Mammary epithelial cell (primary cell): ENCODE measurements at places on chromosomes 5 and 9.

- no peak for DNase-seq
These were observed 142.9 kb downstream of the COX7C start for GRCh38 chr5:86760661-86761060.

DNA sequence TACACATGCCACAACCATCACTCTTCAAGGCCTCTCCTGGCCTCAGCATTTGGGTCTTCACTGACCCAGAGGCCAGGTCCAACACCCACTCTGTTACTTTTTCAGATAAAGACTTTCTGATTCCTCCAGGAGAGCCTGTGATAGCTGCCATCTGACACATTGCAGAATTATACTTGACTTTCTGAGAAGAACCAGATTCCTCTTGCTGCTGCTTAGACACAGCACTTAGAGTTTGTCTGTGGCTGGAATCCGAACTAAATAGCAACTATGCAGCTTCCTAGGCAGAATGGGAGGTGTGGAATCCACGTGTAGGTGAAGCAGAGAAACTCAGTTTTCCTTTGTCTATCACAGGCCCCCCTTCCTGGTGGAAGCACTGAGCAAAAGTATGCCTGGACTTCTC lies 344.7 kb upstream of the SLC30A5 start:
- DNase-seq: no peak

DNA sequence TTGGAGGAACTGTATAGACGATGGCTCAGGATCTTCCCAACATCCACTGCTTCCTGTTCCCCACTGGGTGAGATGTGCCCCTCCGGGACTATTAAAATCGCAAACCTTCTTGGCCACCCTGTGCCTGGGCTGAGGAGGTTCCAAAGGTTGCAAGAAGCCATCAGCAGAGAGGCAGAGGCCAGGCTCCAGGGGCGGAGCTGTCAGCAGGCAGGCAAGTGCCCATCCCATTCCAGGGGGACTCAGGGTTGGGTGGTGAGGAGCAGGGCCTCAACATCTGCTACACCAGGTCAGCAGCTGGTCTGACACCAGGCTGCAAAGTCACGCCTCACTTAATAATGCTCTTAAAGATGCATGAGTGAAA lies 2.2 kb downstream of the BTNL3 start:
- DNase-seq: no peak

- DNase-seq: peak; percentile 50
These were observed 171.8 kb downstream of the XRCC4 start for GRCh38 chr5:83249156-83249555.

GRCh38 chr9:133144904-133145851 lies 18.5 kb downstream of the GBGT1 start:
- DNase-seq: no peak

DNA sequence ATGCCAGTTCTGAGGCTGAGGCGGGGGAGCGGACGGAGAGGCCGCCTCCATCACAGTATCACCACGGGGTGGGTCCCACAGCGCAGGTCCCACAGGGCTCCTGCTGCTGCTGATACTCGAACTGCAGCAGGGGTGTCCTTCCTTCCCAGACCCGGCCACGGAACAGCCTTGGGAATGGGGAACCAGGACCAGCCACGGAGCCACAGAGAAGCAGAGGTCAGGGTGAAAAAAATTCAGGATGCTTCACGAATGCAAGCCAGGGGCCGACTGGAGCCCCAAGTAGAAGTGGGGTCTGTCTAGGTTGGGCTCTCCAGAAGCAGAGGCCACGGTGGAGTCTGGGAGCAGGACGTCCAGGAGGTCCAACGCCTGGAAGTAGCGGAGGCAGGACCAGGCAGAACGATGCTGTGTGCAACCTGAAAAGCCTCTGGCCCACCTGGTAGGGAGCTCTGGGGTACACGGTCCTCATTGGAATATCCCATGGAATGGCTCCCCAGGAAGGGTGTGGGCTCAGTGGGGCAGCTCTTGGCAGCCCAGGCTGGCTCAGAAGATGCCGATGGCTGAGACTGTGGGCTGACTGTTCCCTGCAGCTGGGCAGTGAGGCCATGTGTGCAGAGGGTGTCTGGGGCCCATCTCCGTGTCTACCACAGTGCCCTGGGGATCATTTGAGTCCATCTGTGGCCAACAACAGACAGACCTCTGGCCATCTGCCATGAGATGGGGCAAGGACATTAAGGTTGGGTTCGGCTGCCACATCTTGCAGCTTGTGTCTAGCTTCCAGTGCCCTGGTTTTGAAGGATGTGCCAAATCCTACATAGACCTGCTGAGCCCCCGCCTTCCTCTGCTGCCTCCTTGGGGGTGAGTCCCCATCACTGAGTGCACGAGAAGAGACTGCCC lies 66.9 kb upstream of the FCN1 start:
- DNase-seq: no peak

- no peak for DNase-seq
These were observed 41.5 kb downstream of the PIP5K1B start for GRCh38 chr9:68746525-68746924.

GRCh38 chr5:108276187-108277050 lies 105.5 kb downstream of the FBXL17 start:
- DNase-seq: no peak

DNA sequence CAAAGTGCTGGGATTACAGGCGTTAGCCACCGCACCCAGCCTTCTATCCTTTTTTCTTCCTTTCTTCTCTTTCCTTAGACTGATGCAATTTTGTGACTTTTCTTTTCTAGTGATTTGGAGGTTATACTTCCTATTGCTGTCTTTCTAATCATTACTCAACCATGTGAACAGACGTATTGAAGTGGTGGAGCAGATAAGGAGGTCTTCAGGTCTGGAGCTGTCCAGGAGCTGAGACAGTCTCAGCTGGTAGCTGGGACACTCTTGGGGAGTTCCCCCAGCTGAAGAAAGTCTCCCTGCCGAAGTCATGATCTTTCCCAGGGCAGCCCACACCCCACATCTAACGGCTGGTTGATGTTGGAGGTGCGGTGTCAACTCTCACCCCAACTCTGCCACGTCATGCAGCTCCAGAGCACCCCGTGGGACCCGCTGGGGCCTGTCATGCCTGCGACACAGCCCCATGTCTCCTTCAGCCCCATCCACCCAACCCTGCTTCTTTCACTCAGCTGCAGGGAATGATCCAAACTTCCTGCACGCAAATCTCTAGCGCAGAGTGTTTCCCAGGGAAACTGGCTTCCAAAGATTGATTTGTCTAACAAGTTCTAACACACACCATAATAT lies 41.1 kb downstream of the NSUN2 start:
- no peak for DNase-seq

- DNase-seq: no peak
These were observed 1.1 kb downstream of the WDR5 start for GRCh38 chr9:134136996-134137299.

- DNase-seq: no peak
These were observed 47.1 kb upstream of the RICTOR start for GRCh38 chr5:39121315-39121714.

- no peak for DNase-seq
These were observed 150.3 kb downstream of the GIN1 start for GRCh38 chr5:102969641-102970040.

DNA sequence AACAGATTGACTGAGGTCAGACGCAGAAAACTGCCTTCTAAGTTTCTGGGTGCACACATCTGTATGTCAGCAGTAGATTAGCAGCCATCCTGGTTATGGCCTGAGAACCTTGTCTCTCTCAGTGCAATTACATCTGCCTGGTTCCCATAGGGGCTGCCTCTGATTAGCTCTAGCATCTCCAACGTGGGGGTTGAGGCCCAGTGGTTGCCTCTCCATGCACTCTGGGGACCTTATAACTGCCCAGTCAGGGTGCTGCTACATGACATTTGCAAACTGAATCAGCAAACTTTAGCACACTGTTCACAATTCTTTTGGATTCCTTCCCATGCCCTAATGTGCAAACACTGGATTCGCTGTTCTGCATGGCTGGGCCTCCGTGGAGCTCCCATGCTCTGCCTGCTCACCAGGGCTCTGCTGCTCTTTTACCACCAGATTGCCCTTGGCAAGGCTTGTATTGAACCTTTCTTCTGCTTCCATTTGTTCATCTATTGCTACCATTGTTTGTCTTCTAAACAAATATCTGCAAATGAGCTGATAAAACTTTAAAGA lies 36.2 kb downstream of the SNX18 start:
- DNase-seq: no peak

DNA sequence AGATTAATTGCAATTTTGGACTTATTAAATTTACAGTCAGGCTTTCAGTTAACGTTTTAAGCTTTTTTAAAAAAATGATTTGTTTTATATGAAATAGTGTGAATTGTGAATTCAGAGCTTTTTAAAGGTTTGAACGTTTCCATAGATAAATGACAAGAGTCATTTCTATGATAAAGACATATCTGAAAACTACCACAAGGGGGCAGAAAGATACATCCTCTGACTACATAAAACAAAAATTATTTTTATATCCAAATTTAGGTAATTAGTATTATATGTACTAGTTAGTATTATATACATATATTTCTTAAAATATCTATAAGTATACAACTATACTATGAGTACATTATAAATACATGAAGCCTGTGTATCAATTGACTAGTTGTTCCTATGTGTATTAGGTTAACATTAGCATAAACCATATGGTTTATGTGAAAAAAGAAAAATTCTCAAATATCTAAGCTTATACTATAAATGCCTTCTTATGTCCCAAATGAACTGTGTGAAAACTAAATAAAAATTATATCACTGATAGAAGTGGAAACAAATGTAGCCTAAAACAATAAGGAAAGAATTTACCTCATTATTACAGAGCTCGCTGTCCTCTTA lies 155.2 kb downstream of the MEF2C start:
- no peak for DNase-seq

- DNase-seq: no peak
These were observed 2.7 kb upstream of the DCP2 start for GRCh38 chr5:112973904-112974303.

- peak; percentile 25 for DNase-seq
These were observed 11.5 kb downstream of the PDLIM4 start for GRCh38 chr5:132268769-132269551.
